ENCODE measurements at places on chromosomes 6 and 20.

DNA sequence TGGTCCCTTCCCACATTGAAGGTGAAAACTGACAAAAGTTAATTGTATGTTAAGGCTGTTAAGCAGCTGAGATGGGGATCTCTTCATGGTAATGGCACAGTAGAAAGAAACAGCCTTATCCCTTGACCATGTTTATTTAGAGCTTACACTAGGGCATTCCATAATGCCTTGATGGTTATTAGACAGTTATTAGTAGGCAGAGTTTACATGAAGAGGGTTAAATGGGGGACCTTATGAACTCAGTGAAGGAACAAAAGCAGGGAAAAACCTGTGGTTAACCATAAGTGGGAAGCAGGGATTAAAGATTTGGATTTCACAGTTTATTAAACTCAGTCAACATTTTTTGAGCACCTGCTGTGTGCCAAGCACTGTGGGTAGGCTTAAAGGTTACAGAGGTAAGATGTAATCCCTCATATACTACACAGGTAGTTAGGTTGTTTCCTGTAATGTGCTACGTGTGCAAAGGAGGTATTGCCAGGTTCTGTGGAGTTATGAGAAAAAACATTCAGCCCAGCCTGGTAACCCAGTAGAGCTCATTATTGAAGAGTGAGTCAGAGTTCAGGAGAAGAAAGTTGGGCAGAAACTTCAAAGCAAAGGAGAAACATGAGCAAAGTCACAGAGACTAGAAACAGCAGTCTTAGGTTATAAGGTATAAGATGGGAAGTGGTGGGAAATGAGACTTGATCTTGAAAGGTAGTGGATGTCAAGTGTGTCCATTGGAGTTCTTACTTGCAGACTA, 32.3 kb upstream of the GNRH2 start:
- peak; percentile 80 for DNase-seq

- peak; percentile 62 for DNase-seq
These were observed 28.9 kb downstream of the UTRN start for GRCh38 chr6:144314003-144314485.

GRCh38 chr6:62283365-62283764, 2.7 kb downstream of the KHDRBS2 start:
- DNase-seq, result no peak

DNA sequence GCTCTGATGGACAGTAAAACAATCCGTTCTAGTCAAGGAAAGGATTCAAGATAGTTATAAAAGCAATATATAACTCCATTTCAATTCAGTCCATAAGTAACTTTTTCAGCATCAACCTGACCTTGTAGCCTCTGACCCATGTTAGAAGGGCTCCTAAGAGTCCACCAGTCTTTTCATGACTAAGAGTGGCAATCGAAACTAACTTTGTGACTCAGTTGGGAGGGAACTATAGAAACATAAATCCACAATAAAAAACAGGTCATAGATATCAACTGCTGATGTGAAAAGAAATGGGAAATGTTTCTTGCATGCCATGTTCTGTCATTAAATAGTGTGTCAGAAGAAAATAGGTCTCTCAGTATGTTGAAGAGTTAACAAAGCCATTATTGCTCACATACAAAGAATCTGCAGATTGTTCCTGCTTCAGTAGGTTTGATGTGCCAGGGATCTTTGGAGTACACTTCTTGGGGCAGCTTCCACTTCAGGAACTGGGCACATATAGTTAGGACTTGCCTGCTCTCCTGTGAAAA, 16.2 kb upstream of the RBL1 start:
- no peak for DNase-seq

GRCh38 chr20:50756447-50756846, 25.1 kb downstream of the PARD6B start:
- no peak for DNase-seq

- DNase-seq, result no peak
These were observed 42.3 kb upstream of the OCSTAMP start for GRCh38 chr20:46592580-46593362.

Data from kidney glomerular epithelial cell (primary cell).